ENCODE measurements at places on chromosomes 3 and 15.

DNA sequence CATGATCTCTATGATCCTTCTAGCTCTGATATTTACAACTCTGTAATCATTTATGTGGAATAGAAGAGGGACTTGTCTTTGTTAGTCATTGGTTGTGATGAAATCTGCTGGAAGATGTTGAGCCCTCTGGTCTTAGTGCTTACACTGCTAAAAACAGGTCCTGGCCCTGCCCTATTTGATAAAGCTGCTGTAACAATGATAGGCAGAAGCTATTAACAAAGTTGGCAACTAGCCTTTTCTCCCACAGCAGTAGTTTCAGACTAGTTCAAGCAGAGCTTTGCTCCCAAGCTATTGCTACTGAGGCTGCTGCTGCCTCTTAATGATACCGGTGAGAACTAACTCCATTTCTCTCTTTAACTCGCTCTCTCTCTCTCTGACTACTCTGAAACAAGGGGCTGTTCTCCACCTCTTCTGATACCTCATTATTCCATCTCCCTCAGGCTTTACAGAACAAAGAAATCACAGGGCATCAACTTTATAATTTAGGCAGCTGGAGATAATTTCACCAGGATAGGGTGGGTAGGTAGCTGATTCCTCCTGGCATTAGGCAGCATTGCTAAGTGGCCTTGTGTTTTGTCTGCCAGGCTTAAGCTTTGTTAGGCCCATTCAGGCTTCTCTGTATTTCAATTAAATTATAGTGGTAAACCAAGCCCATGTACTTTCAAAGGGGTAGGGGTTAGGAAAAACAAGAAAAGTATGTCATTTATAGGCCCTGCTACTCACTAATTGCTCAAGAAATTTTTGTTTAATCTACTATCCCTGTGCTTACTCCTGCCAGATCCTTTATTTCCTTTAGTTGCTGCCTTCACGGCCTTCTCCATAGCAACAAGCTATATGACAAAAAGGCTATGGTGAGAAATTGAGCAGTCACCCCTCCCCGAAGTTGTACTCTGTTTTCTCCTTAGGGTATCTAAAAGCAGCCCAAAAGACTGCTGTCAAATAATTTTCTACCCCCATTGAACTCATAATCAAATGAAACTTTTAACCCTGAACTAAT lies 139.6 kb downstream of the RBPMS2 start:
- no peak for DNase-seq

DNA sequence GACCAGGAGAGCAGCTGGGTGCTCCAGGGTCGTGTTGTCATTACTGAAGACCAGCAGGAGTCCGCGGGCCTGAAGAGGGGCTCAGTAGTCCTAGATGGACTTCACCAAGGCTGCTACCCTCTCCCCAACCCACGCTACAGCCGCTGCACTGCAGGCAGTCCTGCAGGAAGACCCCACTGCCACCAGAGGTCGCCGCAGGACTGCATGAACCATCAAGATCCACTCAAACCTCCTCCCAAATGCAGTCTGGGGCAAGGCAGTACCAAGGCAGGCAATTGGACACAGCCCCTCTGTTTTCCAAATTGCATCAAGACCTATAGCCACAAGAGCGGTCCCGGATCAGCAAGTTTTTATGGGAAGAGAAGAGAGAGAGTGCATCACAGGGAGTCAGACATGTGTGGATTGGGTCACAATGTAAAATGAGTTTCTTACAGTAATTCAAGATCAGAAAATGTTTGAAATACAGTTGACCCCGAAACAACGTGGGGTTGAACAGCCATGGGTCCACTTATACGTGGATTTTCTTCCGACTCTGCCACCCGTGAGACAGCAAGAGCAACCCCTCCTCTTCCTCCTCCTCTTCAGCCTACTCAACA lies 46.7 kb downstream of the DZIP1L start:
- DNase-seq = peak; percentile 80

DNA sequence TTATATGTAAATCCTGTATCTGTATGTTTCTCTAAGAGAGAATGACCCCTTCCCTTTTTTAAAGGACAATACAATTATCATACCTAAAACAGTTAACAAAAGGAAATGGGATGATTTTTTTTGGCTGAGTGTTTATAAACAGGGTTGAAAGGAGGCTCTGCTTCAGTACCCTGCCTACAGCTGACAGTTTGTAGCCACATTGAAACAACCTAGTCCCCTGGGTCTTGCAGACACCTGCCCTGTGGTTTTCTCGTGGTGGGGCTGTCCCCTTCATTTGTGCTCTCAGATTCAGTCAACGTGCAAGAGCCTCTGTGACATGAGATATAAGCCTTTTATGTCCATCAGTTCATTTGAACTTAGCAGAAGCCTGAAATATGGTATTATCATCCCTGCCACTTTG lies 2.3 kb upstream of the HMCES start:
- DNase-seq = peak; percentile 15

DNA sequence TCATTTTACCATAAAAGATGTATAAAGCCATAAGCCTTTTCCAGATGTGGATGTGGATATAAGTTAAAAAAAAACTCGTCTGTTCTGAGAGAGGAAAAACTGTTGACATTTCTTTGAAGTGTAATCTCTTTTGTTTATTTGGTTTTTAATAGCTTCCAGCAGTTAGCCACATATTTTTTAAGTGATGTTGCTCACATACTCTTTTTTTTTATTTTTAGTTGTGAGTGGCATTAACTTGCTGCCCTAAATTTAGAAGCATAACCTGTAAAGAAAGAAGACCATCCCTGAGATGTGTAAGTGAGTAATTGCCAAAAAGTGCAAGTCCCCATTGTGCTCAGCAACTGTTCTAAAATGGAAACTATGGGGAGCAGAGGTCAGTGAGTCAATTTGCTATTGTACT lies 415.9 kb upstream of the MDFIC2 start:
- no peak for DNase-seq

DNA sequence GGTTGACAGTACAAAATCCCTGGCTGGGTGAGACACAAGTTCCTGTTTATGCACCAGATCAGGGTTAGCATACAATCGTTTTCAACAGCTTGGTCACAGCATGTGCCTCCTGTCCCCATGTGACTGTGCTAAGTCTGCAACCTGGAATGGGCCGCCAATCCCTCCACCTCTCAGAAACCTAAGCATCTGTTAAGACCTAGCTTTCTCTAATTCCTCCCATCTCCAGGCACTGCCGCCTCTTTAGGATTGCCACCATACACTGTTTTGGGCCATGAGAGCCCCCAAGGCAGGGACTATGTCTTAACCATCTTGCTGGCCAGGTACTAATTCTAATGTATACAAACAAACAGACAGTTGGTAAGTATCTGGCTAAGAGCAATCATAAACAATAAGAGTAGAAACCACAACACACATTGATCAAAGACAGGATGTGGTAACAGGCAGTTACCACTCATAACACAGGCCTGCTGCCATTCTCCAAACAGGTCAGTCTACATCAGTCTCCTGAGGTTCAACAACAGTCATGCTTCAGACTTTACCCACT lies 25.6 kb downstream of the SEC22C start:
- no peak for DNase-seq

- no peak for DNase-seq
Observed at GRCh38 chr3:16923112-16923511, 38.4 kb downstream of the PLCL2 start.

- no peak for DNase-seq
Observed at GRCh38 chr3:192170031-192170430, 557.3 kb downstream of the FGF12 start.

- DNase-seq = no peak
Observed at GRCh38 chr3:56899851-56900250, 98.1 kb upstream of the ARHGEF3 start.

DNA sequence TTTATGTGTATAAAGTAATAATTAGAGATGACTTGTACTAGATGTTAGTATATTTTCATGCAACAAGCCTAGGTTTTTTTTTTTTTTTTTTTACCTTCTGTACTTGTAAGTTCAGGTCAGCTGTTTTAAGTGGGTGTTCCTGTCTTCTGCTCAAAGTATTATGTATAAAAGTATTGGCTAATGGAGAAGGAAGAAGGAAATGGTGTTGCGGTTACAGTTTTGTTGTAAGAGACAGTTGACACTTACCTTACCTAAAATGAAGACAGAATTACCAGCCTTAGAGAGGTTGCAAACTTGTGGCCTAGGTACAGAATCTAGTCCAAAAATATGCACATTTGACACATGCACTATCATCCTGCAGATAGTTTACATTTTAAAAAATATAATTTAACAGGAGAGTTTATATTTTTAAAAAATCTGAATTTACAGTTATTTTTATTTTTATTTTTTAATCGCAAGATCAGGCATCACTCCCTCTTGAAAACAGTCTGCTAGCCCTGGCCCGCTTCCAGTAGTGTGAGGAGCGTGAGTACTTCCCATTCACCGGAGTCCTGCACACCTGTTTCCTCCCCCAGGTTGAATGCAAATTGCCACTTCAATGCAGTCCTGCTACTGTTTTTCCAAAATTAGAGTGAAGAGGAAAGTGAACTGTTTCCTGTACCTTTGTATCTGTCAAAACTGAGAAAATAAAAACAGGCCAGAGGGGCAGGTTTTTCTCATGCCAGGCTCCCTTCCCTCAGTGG lies 224.3 kb upstream of the SOX2 start:
- DNase-seq = no peak

DNA sequence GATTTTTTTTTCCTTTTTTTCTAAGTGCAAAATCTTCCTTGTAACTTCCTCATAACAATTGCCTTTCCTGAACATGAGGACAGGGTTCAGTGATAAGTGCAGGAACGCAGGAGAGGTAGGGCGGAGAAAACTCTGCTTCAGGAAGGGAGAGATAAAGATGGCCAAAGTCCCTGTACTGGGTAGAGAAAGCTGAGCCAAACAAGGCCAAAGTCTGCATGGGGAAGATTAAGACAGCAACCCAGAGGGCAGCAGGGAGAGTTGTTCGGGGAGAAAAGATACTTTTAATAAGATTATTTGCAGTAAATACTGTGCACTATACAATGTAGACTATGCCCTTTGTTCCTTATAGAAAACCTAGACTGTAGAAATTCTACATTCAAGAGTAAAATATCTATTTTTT lies 55.4 kb upstream of the LRRFIP2 start:
- no peak for DNase-seq

DNA sequence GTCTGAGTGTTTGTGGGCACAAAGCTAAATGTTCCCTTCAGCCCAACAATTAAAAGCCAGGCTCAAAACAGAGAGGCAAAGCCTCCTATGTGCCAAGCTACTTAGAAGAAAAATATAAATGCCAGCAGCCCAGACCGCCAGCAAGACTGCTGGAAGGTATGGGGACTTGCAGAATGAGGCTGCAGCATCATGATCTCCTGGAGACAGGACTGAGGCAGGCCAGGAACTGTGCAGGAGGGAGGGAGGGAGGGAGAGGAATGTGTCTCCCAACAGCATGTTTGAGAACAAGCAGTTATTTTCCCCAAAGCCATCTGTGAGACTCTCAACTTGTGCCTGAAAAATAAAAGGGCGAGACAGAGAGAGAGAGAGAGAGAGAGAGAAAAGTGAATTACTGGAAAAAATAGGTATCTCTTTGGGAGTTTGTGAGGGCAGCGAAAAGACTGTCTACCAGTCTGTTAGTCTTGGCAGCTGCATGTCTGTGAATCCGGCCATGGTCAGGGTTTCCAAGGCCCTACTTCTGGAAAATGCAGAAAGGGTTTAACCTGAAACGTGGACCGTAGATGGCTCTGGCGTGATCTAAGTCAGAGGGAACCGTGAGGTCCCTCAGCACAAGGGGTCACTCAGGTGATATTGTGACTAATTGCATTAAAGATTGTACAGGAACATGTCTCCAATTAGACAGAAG lies 139.7 kb upstream of the COL8A1 start:
- DNase-seq = no peak

DNA sequence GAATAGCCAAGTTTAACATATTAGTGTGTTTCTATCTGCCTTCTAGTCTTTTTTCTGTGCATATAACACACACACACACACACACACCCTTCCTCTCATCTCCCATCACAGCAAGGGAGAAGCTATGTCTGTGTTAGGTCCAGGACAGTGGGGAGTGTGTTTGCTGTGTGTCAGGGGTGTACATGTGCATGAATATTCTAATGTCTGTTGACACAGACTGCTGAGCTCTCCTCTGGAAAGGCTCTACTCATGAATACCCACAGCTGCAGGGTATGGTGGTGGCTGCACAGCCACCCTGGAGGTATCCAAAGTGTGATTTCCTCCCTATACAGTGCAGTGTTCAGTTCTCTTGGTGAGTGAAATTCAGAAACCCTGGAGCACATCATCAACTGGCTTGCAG lies 42.9 kb downstream of the ARNT2 start:
- DNase-seq = no peak

- DNase-seq = no peak
Observed at GRCh38 chr15:32152574-32152973, 122.3 kb downstream of the CHRNA7 start.

DNA sequence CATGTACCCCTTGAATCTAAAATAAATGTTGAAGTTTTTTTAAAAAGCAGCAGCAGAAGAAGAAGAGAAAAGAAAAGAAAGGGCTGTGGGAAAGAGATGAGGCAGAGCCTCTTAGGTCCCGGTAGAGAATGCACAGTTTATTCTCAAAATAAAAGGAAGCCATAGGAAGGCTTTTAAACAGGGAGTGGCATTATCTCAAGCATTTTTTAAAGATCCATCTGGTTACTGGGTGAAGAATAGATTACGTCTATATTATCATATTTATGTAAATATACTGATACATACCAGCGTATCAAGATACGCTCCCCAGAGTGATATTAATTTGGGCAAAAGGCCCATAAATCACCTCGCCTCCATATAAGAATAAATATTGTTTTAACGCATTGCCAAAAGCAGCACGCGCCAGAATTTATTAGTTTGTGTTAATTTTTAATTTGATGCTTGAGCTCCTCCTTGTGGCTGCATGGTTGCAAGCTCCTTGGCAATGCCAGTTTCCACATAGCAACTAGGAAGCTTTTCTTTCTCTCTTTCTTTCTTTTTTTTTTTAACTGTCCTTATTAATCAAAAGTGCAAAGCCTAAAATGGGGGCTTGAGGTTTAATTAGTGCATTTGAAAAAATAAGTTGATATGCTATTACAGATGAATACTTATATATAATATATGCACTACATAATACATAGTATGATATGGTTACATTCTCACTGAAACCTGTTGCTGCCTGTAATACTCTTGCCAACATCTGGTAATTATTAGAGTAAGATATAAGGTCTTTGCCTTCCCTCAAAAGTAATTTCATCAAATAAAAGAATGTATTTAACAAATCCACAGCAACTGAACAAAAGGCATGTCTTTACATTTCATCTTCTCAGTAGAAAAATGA lies 242.8 kb upstream of the UBE2E2 start:
- DNase-seq = no peak

GRCh38 chr3:193375614-193376013 lies 2.9 kb downstream of the ATP13A5 start:
- no peak for DNase-seq

- DNase-seq = no peak
Observed at GRCh38 chr15:34434627-34435305, 2.8 kb downstream of the GOLGA8A start.

- no peak for DNase-seq
Observed at GRCh38 chr15:45268135-45268534, 16.1 kb downstream of the SLC28A2 start.

DNA sequence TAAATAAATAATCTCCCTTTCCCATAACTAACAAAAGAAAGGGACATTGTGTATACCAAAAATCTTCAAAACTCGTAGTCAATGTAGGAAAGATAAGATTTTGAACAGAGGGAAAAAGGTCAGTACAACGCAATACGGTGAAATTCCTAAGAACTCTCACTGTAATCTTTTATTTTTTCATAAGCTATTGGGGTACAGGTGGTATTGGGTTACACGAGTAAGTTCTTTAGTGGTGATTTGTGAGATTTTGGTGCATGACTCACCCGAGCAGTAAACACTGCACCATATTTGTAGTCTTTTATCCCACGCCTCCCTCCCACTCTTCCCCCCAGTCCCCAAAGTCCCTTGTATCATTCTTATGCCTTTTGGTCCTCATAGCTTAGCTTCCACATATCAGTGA lies 718.0 kb downstream of the TBL1XR1 start:
- DNase-seq = no peak
